DMS153 (cell line): ENCODE measurements at places on chromosomes 3 and 15.

GRCh38 chr3:189360291-189360690 is 188.5 kb downstream of the TPRG1 start:
- DNase-seq = no peak

DNA sequence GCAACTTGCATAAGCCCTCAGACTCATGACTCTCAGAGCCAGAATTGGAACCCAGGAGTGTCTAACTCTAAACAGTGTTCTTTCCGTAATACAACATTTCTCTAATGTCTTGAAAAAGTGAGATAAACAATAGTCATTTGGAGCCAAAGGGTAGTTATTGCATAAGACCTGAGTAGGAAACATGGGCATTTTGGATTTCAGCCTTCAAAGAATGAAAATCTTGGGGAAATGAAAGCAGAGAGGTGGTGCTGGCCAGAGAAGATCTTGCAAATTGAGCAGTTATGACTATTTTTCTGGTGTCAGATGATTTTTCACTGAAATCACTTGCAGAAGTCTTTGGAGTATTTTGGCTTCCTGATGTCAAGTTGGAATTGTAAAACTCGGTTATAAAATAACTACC is 379.4 kb downstream of the DIPK2A start:
- DNase-seq = no peak

GRCh38 chr15:29736012-29736743 is 86.1 kb downstream of the TJP1 start:
- DNase-seq = no peak

DNA sequence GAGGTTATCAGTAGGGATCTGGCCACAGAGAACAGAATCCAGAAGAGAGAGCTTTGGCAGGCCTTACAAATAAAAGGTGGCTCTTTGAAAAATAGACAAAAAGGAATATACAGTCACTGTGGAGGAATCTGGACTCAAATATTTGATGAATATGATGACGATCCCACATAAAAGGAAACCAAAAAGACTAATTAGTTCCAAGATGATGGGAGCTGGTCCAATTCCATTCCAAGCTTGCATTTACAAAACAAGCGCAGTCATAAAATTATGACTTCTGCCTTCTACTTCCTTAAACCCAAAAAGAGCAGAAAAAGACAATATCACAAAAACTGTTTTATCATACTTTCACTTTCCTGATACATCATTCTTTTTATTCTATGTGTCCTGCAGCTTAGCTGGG is 285.8 kb downstream of the DIPK2A start:
- no peak for DNase-seq

DNA sequence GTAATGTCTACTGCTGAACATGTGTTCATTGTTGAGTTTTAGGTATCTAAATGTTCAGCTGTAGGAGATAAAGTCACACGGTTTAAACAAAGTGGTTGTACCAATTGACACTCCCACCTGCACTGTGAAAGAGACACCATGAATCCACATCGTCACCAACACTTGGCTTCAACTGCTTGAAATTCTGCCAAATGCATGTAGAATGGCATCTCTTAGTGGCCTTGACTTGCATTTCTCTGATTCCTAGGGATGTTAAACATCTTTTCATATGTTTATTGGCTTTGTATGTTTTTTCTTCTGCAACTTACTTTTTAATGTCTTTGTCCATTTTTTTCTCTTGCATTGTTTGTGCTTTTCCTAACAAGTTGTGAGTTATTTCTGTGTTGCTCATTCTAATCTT is 43.4 kb downstream of the RPLP1 start:
- no peak for DNase-seq

- DNase-seq = no peak
These were observed 235.5 kb downstream of the STAG1 start for GRCh38 chr3:136516656-136517055.

- DNase-seq = no peak
These were observed 24.5 kb upstream of the TM4SF1 start for GRCh38 chr3:149401926-149402310.

DNA sequence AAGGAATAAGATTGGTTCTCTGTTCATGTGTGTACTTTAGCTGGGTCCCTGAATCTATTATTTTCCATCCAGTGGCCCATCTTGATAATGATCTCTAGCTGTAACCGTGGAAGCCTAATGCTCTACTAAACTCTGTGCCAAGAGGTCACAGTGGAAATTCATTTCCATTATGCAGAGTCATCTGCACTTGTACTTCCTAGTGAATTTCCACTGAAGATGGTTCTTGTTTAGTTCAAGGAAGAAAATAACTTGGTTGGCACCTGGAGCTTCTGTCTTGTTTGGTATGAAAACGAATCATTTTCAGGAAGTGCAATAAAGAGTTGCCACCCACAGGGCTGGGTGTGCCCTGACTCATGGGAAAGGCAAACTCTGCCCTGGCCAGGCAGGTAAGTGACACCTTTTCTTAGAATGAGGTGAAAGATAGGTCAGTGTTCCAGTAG is 10.3 kb downstream of the LPP start:
- no peak for DNase-seq

GRCh38 chr3:52109611-52110301 is 44.5 kb downstream of the POC1A start:
- no peak for DNase-seq
